Aorta (tissue), 5 donors: ENCODE measurements at places on chromosomes 1 and 21.
A peak's percentile ranks its signal among the peaks of the same experiment; 100 is the strongest.

GRCh38 chr1:152118915-152119314 lies 3.7 kb upstream of the TCHH start:
- DNase-seq, result no peak

DNA sequence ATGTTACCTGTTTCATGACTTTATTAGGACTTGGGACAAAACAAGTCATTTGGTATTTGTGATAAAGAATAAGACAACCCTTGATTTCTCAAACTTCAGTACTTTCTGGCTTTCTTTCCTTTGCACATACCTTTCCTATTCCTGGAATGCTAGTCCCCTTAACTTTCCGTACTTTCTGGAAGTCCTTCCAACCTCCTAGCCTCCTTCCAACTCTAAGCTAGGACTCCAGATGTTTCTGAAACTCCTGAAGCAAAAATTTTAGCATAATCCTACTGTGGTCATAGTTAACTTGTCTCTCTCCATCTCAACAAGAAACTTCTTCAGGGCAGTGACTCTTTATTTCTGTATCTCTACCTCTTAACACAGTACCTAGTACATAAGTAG lies 19.8 kb upstream of the C1orf105 start:
- DNase-seq, result no peak

- peak; percentile 80 for DNase-seq
These were observed 19.1 kb downstream of the SRSF4 start for GRCh38 chr1:29162476-29163138.

DNA sequence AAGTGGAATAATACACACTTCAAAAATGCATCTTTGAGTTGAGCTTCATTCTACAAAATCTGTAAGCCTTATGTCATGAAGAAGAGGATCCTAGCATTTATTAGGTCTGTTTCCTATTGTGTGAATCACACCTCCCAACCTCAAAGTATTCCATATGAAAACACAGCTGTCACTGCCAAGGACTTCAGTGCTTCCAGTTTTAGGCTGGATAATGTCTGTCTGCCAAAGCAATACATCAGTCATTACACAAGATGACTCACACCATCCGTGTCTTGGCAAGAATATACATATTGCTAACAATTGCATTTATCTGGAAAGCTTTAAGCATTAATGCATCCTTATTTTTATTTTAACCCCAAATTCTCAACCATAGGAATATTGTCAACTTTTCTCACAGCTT lies 125.7 kb upstream of the TMPRSS15 start:
- DNase-seq, result no peak

DNA sequence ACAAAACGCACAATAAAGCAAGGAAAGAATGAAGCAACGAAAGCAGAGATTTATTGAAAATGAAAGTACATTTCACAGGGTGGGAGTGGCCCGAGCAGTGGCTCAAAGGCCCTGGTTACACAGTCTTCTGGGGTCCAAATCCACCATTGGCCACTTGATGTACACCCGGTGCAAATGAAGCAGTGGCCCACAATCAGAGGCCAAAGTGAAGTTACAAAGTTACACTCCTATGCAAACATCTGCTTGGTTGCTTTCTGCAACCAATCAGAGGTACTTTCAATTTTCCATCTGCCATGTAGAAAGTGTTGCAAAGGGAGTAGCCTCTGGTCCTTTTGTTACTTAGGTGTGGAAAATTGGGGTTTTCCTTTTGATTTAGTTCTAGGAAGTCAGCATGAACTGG lies 10.0 kb upstream of the DNAH14 start:
- DNase-seq, result no peak

DNA sequence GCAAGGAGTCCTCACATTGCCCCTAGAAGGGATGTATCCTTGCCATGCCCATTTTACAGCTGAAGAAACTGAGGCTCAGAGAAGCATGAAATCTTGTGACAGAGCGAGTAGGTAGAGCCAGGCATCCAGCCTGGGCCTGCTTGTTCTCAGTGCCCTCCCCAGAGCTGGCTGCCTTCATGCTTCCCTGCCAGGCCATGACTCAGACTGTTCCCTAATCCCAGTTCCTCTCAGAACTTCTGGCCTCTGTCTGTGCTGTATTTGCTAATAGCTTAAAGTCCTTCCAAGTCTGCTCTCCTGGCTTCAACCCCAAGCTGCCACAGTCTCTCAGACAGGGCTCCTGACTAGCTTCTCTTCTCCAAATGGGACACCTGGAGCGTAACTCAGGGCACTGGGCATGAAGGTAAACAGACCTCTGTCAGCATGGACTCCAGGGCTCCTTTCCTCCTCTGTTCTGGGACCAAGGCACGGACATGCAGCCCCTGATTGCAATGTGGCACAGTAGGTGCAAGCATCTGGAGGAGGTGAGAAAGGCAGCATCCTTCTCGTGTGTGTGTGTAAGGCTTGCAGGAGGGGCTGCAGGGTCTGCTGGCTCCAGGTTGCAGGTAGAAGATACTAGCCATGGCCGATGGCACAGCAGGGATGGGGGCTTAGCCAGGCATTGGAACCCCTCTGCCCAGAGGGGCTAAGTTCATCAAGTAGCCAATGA lies 122.7 kb downstream of the HMGB4 start:
- peak; percentile 89 for DNase-seq

GRCh38 chr1:101496109-101496508 lies 259.3 kb downstream of the S1PR1 start:
- DNase-seq, result no peak

- no peak for DNase-seq
These were observed 1.1 kb upstream of the KCNQ4 start for GRCh38 chr1:40782371-40782956.

DNA sequence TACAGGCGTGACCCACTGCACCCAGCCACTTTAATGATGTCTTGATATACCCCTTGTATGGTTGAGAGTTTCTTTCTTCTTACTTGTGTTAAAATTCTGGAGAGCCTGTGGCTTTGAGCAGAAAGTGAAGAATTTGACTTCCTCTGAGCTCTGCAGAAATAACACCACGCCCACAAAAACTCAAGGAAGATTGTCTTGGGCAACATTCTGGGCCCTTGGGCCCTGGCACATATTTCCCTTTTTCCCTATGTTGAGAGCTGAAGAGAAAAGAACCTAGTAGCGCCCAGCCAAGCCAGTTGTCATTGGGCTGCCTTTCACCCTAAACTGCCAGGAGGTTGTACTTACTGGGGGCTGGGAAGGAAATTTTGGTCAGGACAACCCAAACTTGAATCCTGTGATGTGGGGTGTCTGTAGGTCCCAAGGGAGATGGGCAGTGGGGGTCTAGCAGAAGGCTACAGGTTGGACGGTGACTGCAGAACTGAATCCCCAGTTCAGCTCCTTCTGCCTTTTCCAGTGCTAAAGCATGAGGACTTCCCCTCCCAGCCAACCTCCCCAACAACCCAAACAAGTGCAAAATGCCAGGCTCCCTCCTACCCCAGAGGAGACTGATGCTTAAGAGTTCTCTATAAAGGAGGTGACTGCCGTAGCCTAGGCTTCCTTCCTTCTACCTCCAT lies 11.7 kb upstream of the SNAPIN start:
- no peak for DNase-seq

- DNase-seq, result peak; percentile 74
These were observed 354.0 kb upstream of the DUSP10 start for GRCh38 chr1:222095606-222096475.

DNA sequence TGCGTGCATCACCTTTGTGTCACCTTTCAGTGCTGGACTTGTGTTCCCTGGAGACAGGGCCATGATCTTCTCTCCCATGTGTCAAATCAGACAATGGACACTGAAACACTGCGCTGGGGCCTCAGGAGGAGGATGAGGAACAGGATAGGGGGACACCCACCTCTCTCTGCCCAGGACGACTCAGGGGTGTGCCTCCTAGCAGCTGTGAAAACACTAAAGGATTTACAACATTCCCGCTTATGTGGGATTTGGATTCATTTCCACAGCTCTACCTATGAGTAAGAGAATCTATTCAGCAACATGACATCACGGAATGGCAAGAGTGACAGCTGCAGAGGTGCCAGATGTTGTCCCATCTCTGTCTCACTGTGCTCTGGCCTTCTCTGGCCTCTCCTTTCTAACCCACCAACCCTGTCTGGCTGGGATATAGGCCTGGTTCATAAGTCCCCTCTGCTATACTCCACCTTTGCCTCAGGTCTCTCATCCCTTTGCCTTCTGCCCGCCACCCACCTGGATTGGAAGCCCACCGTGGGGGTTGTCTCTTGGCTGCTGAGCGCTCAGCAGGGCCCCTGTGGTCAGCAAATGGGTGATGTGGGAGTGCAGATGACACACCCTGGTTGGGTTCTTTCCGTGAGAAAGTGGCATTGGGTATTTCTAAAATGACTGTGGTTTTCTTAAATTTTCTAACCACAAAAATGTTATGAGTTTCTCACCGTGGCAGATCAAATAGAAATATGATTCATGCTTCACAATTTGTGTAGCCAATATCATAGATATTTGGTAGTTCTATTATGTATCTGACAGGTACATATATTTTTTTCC lies 47.1 kb upstream of the TLR5 start:
- no peak for DNase-seq

DNA sequence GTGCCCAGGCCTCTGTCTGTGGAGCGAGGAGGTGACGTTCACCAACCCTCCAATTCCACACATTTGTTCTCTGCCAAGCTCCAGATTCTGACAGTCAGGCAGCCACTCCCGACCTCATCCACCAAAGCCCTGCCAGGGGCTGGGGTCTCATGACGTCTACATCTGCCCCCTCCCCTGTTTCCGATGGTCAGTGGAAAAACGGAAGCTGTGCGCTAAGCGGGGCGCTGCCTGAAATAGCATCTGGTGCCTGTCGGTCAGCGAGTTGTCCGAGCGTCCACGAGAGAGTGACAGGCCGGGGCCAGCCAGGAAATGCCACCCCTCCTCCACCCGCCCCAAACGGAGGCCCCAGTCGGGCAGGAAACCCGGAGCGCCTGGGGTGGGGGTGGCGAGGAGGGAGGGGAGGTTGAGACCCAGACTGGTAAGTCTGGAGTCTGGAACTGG lies 3.2 kb upstream of the TAL1 start:
- no peak for DNase-seq

- DNase-seq, result no peak
These were observed 144.2 kb downstream of the PTPRU start for GRCh38 chr1:29380532-29380931.

GRCh38 chr1:202244841-202245261 lies 51.3 kb downstream of the LGR6 start:
- DNase-seq, result no peak

DNA sequence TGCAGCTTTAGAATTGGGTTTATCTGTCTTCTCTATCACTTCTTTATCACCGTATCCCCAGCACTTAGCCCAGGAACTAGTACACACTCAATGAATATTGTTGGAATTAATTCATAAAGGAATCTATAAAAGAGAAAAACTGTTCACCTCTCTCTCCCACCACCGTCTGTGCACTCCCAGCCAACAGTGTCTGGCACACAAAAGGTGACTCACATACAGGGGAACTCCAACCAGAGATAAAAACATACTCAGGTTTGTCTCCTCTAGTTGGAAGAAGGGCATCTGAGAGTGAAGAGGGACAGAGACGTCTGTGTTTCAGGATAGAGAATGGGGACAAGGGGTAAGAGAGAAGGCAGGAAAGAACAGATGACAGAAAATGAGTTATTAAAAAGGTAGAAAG lies 10.0 kb downstream of the ITLN1 start:
- DNase-seq, result no peak

- no peak for DNase-seq
These were observed 67.9 kb upstream of the DYNLT5 start for GRCh38 chr1:66684353-66684752.

GRCh38 chr1:71987181-71987580 lies 295.2 kb downstream of the NEGR1 start:
- DNase-seq, result no peak

DNA sequence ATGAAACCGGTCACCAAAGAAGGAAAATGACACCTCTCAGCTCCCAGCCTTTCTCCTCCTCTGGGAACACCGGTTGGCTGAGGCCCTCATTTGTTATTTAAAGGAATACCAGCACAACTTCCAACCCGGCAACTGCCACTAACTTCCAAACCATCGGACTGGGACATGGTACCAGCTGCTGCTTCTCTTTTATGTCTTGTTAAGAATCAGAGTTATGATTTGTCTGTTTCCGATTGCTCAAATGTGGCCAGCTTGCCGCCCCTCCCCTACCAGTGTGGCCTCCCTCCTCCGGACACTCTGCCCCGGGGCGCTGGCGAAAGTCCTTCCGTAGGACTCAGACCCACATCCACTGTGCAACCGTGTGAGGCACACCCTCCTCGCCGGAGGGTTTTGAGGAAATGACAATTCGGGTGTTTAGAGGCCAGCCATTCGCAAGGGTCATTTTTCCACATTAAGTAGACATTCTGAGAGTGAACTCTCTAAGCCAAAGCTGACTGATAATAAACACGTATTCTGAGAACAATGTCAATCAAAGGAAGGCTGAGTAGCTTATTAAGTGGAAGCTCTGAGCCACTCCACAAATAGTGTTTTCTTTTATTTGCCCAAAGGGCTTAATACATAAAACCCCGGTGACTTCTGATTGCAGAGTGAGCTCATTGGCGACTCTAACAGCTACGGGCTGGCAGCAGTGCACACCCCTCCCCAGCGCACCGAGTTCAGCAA lies 5.5 kb downstream of the RIPK4 start:
- DNase-seq, result peak; percentile 84

- no peak for DNase-seq
These were observed 33.1 kb upstream of the C1orf146 start for GRCh38 chr1:92184632-92185031.

GRCh38 chr1:201816309-201816854 lies 12.6 kb upstream of the IPO9 start:
- DNase-seq, result no peak

DNA sequence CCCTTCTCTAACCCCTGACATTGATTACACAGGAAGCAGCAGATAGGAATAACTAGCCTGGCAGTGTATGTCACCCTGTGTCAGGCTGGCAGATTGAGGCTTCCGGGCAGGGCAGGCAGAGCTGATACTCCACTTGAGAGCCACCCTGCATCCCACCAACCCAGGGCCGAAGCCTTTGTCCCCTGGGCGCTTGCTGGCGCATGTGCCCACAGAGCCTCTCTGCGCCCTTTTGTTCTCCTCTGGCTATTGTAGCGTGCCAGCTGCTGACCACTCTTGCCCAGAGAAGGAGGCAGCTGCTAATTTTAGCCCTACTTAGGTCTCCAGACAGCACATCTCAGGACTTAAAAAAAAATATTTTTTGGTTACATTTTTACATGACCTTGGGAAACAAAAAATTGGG lies 304.9 kb downstream of the HHAT start:
- DNase-seq, result no peak

GRCh38 chr1:43358746-43359693 lies at the start of gene CDC20:
Gene CDC20, plus strand, starts transcription at chr1:43358981. Its CDS starts 235 bp downstream, at chr1:43359216.
- peak; percentile 100 for DNase-seq

GRCh38 chr1:223731133-223731770 lies 18.9 kb downstream of the CAPN2 start:
- DNase-seq, result peak; percentile 82

GRCh38 chr21:21101911-21102310 lies 103.7 kb downstream of the NCAM2 start:
- DNase-seq, result no peak

- DNase-seq, result no peak
These were observed 53.5 kb downstream of the CD34 start for GRCh38 chr1:207857447-207857846.

DNA sequence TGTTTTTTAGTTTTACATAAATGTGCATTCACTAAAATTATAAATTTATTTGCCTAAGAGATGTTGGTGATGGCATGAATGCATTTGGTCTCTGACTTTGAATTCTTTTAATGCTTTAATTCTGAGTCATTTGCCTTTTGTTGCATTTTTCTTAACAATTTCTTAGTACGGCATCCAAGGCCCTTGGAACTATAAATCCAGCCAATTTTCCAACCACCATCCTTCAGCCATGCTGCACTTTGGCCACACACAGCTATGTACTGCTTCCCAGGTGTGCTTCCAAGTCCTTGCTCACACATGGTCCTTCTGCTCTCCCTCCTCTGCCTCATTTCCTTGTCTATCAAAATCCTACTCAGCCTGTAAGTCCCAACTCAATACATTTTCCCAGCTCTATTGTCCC lies 161.0 kb downstream of the DHRS3 start:
- DNase-seq, result no peak
